ENCODE measurements at places on chromosomes 2 and 18.

DNA sequence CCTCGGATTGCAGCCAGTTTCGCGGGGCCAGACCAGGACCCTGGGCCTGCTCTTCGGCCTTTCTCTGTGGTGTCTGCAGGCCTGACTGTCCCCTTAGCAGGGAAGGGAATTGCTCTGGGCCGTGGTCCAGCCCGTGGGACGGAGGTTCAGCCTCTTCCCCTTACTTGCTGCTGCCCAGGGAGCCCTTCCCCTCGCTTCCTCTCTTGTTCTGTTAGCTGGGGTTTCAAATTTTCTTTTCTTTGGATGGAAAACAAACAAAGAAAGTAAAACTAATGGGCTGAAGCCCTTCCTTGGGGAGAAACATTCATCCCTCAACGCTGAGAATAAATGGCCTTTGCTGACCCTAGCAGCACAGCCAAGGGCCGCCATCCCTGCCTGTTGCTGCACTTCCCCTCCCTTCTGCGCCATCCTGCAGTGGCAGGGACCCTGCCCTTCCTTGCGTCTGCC lies 52.4 kb downstream of the ASAP2 start:
- DNase-seq: no peak

DNA sequence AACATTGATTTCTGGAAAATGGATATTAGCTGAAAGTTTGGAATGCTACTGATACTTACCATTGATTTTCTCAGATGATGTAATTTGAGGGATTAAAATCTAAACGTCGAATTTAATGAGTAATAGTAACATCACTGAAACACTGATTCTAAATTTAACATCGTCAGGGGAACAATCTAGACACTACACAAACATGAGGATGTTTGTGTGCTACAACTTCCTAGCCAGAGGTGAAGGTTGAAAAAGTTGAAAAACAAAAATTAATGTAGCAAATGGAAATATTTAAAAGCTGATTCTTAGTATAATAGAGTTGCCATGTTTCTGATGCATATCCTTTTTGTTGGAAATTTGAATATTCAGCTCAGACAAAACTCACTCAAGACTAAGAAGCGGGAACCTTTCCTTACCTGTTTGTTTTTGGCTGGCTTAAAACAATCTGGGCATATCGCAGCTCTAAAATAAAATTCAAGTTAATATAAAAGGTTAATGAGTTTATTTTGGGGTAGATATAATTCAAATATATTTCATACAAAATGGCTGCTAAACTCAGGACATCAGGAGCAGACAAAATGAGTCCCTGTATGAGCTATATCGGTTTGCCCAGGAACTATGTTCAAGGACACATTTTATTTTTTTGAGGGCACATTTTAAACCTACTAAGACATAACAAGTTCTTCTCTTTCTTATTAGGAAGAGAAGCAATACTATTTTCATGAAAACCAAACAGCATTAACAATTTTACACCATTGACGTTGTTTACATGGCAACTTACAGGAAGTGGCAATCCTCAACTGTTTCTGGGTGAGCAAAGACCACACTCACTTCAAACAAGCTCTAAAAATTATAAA lies 52.6 kb upstream of the PEX13 start:
- DNase-seq: no peak

GRCh38 chr18:63273222-63273927 lies 46.2 kb downstream of the BCL2 start:
- DNase-seq: no peak

DNA sequence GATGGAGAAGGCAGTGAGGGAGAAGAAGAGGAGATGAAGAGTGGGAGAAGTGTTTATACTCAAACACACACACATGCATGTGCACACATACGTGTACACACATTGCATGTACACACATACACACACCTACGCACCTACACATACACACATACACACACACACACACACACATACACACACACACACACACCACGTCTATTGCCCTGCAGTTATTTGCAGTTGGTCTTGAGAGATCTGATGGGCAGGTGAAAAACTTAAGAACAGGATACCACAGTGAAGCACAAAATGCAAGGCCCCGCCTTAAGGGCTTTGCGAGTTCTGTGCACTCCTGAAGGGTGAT lies 190.2 kb downstream of the MYCN start:
- no peak for DNase-seq

DNA sequence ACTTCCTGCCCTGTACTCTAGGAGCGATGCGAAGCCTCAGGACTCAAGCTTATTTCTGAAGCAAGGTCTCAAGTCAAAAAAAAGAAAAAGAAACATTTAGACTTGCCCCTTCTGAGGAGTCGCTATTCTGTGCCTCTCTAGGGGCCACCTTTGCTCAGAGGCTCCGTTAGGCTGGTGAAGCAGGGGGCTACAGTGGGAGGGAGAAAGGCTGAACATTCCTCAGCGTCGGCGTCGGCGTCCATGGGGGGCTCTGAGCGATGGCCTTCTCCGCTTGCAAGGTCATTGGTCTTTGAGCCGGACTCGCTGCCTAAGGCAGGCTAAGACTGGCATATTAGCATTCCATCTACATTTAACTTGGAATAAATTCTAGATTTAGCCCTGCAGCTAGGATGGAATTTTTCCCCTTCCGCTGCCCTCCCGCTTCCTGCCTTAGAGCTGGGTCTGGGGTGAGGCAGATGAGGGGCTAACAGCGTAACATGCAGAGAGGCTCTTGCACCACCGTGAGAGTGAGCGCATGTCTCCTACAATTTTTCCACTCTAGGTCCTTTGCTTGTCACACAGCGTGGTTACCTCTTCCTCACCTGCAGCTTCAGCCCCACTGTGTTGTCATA lies 53.6 kb upstream of the ATL2 start:
- DNase-seq: no peak

DNA sequence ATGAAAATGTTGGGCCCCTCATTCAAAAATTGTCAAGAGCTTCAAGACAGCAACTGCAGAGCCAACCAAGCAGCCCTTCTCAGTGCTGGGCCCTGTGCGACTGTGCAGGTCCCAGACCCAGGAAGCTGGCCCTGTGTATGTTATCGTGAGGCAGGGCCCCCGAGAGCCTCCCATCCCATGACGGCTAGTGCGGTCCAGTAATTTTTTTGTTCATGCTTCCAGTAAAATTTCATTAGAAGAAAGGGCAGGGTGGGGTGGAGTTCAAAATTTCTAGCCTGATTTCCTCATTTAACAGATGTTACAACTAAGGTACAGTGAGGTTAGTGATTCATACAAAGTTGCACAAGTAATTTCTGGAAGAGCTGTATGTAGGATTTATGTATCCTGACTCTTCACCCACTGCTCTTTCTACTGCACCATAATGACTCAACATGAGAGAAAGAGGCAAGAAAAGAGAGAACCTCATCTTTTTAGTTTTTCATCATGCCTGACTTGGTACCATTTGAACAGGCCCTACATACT lies 105.5 kb downstream of the ZEB2 start:
- no peak for DNase-seq

All from activated gamma-delta T cell treated with anti-CD3 and anti-CD28 coated beads, Interleukin-2, amount 50 U/mL, for 16 hours (primary cell).